CD4-positive, alpha-beta T cell treated with Interleukin-6 at 100 ng/mL for 8 hours (primary cell): ENCODE measurements at places on chromosomes 2 and 18.

GRCh38 chr18:12741351-12741750 is 38.5 kb downstream of the PSMG2 start:
- no peak for DNase-seq

DNA sequence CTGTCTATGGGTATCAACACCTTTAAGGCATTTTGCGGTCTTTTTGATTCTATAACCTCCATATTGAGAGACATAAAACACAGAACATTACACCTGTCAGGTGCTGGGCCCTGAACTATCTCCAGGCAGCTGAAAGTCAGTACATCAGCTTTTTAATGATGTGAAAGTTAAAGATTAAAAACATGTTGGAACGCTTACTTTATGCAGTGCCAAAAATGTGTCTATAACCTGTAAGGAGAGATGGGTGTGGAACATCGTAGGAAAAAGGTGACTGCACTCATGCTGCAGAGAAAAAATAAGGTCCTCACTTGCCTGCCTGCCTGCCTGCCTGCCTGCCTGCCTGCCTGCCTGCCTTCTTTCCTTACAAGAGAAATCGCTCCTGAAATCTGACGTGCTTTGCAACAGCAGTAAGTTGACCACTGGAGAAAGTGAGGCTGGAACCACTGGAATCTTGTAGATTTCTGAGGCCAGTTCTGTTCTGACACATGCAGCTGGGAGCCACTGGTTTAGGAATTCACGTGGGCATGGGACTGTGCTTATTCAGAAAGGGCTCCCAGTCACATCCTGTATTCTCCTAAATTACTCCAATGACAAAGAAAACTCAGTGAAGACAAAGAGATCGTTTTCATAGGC is 34.1 kb downstream of the BCL11A start:
- DNase-seq, result no peak

- no peak for DNase-seq
Measured at GRCh38 chr2:42076357-42077225, 28.8 kb downstream of the PKDCC start.

DNA sequence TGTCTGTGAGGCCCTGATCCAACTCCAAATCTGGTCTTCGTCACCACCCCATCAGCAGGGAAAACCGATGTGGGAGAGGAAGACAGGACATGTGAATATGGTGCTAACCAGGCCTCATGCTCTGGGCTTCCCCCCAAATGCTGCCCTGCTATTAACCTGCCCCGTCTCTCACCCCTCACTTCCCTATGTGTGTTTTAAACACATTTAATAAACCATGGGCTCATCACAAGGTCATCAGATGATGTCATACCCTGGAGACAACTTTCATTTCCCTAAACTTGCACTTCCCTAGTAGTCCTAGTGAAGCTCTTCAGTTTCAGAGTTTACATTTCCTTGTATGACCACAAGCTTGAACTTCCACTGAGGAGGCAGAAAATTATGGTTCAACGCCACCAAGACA is 49.9 kb downstream of the CD8B2 start:
- DNase-seq, result no peak

- no peak for DNase-seq
Measured at GRCh38 chr2:120833127-120833675, 97.5 kb downstream of the GLI2 start.

GRCh38 chr2:149004836-149005235 is 33.7 kb upstream of the LYPD6B start:
- DNase-seq, result no peak

GRCh38 chr2:70086838-70087701 is at the start of gene PCBP1:
Gene PCBP1, plus strand, starts transcription at chr2:70087477. Its CDS starts 267 bp downstream, at chr2:70087744.
- DNase-seq, result peak; percentile 96

DNA sequence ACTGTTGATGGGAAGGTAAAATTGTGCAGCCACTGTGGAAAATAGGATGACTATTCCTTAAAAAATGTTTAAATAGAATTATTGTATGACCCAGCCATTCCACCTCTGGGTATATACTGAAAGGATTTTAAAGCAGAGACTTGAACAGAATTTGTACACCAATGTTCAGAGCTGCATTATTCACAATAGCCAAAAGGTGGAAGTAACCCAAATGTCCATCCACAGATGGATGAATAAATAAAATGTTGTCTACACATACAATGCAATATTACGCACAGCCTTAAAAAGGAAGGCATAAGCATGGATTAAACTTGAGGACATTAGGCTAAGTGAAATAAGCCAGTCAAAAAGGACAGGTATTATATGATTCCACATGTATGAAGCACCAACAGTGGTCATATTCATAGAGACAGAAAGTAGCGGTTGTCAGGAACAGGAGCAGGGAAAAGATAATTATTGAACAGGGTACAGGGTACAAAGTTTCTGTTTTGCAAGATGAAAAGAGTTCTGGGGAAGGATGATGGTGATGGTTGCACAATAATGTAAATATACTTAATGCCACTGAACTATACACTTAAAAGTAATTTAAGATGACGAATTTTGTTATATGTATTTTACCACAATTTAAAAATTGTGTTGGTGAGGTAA is 39.4 kb downstream of the EVA1A start:
- DNase-seq, result no peak

- DNase-seq, result no peak
Measured at GRCh38 chr18:22489704-22490103, 72.0 kb upstream of the CTAGE1 start.

- no peak for DNase-seq
Measured at GRCh38 chr18:58576638-58577251, 52.1 kb downstream of the ALPK2 start.

DNA sequence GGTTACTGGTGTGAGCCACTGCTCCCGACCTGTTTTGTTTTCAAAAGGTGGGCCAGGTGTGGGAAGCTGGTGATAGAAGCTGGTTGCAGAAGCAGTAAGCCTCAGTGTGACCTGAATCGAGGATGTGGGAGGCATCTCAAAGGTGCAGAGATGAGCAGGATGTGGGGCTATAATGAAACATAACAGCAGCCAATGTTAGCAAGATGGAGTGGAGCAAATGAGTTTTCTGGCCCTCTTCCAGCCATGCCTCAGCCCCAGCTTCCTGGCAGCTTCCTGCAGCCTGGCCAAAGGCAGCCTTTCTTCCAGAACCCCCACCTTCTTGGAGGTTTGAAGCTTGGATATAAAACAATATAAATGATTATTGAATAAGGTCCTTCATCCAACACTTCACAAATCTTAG is 184.8 kb downstream of the NCK2 start:
- DNase-seq, result peak; percentile 78

DNA sequence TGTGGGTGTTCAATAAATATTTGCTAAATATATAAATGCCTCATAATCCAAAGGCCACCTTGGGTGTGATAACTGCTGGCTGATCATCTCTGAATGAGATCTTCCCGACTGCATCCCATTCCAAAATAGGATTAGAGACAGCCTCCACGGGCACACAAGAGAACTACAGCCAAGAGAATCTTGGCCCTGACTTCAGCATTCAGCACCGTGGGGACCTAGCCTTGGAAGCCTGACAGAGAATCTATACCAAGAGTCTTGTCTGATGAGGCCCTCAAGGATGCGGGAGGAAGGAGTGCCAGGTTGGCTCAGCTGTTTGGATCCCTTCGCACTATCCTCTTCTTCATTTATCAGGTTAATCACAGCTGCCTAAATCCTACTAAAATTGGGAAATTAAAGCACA is 85.8 kb downstream of the RBM43 start:
- no peak for DNase-seq

GRCh38 chr2:174748948-174749347 is 15.3 kb downstream of the CHRNA1 start:
- DNase-seq, result peak; percentile 73

DNA sequence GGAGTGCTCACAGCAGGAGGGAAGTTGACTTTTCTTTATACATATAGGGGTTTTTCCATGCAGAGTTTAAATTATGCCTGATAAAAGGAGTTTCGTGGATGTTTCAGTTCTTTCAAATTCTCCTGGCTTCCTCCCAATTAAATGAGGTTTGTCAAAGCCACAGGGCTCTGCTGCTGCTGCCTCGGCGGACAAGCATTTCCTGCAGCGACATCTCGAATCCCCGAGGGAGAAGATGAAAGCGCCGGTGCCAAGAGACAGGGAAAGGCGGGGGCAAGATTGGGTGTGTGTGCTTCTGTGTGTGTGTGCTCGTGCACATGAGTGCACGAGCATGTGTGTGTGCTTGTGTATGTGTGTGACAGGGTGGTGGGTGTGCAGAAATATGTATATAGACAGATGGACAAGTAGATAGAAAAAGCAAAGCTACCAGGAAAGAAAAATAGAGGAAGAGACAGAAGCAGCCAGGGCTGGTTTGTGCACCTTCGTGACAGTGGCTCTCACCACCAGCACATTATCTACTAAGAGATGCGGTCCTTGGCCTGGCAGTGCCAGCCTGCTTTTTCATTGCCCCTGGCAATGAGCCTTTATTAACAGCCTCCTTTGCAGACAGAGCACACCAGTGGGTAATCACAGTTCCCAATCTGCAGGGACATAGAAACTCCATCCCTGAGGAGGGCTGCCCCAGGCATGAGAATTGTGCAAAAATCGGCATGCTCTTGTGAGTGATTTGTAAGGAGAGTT is 76.2 kb downstream of the CDK15 start:
- no peak for DNase-seq

DNA sequence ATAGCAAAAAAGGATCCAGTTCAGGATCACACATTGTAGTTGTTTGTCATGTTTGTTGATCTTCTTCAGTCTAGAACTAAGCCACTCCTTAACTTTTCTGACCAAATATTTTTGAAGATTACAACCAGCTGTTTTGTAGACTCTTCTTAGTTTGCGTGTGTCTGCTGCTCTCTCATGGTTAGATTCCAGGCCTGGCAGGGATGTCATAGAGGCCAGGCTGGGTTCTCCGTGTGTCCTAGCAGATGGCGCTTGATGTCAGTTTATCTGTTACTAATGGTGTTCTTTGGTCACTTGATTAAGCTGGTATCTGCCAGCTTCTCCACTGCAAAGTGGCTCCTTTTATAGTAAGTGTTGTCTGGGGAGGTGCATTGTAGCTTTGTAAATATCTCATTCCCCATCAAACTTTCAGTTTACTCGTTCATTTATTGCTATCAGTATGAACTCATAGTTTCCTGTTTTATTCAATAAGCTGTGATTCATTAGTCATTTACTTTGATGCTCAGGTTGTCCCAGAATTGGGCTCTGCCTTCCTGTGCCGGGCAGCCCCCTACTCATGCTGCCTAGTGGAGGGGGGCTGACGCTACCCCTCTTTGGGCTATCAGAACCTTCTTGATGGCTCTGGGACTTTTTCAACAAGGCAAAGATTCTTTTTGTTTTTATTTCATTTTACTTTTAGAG is 42.1 kb downstream of the GRHL1 start:
- DNase-seq, result no peak

DNA sequence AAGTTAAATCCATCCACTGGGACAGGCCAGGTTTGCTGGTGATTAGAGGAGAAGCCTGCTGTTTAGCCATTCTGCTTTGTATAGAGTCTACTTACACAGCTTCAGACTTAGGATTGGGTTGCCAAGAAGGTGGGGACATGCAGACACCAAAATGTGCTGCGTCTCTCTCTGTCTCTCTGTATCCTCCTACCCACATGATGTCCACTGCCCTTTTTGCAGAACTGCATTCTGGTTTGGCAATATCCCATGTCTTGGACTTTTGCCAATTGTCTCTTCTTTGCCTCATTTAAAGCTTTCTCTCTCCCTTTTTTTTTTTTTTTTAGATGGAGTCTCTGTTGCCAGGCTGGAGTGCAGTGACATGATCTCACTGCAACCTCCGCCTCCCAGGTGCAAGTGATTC is 261.1 kb upstream of the FN1 start:
- DNase-seq, result no peak

- DNase-seq, result no peak
Measured at GRCh38 chr2:30736461-30737325, 70.6 kb downstream of the CAPN13 start.

GRCh38 chr2:223529696-223530095 is 72.5 kb downstream of the SCG2 start:
- DNase-seq, result no peak
